ENCODE measurements at places on chromosomes 13 and 19.
A peak's percentile ranks its signal among the peaks of the same experiment; 100 is the strongest.

- no peak for DNase-seq
Observed at GRCh38 chr19:39524495-39524894, 8.2 kb downstream of the EID2B start.

DNA sequence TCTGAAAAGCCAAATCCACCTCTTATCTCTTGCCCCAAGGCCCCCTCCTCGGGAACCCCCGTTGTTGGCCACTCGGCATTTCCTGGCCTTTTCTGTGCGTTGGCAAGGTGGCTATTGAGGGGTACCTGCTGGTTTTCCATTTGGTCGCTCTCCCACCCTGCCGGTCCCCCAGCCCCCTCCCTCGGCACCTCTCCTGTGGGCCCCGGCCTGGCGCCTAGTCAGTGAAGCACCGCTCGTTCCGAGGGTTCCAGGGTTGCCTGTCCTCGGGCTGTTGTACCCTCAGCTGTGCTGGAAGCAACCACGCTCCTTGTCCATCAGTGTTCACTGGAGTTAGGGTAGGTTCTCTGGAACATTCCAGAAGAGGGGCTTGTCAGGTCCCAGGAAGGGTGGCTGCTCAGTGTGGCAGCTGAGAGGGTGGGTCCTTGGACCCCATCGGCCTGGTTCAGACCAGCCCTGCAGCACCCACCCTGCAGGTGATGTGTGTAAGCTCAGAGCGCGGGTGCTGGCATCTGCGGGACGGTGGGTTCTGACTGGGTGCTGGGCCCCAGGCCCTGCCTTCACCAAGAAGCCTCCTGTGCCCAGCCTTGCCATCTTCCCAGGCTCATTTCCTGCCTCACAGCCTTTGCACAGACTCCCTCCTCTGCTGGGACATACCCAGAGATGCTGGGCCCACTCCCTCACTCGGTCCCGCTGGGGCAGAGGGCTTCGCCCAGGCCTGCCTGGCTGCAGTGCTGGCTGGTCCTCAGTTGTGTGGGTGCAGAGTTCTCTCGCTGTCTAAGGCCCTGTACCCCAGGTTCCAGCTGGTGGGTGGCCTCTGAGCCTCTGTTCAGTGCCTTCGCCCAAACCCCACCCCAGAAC lies 21.3 kb downstream of the NKPD1 start:
- DNase-seq = no peak

GRCh38 chr13:67075239-67075638 lies 154.9 kb downstream of the PCDH9 start:
- DNase-seq = no peak

- no peak for DNase-seq
Observed at GRCh38 chr13:112695121-112695520, 5.3 kb downstream of the ATP11A start.

DNA sequence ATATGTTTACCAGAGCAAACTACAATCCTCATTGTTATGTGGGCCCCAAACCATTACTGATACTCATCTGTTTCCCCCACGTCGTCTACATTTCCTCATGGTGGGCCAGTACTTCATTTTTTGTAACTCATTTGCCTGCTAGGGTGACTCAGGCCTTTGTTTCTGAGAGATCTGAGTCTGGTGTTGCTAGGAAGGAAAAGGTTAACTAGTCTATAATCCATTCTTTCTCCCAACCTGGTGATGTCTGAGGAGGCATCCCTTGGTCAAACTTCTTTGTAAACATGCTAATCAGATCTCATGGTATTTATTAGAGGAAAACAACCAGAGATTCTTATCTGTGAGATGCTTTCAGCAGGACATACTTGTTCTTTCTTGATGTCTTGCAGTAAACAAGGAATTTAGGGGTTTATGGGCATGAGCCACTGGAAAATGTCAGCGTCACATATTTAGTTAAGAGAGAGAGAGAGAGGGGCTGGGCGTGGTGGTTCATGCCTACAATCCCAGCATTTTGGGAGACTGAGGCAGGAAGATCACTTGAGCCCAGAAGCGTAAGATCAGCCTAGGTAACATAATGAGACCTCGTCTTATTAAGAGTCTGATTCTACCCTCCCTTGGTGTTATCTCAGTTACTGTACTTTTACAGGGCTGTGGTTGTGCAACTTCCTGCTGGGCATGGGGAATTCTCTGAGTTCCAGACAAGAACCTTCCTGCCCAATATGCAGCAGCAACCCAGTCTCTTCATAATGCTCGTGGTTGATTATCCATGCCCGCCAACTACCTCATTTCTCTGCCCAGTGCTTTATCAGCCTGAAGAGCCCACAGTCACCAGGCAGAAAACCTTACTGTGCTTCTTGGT lies 9.7 kb upstream of the DPRX start:
- DNase-seq = no peak

GRCh38 chr13:74070513-74070912 lies 63.7 kb downstream of the KLF12 start:
- no peak for DNase-seq

GRCh38 chr19:2811735-2812413 lies 7.8 kb upstream of the ZNF554 start:
- DNase-seq = no peak

DNA sequence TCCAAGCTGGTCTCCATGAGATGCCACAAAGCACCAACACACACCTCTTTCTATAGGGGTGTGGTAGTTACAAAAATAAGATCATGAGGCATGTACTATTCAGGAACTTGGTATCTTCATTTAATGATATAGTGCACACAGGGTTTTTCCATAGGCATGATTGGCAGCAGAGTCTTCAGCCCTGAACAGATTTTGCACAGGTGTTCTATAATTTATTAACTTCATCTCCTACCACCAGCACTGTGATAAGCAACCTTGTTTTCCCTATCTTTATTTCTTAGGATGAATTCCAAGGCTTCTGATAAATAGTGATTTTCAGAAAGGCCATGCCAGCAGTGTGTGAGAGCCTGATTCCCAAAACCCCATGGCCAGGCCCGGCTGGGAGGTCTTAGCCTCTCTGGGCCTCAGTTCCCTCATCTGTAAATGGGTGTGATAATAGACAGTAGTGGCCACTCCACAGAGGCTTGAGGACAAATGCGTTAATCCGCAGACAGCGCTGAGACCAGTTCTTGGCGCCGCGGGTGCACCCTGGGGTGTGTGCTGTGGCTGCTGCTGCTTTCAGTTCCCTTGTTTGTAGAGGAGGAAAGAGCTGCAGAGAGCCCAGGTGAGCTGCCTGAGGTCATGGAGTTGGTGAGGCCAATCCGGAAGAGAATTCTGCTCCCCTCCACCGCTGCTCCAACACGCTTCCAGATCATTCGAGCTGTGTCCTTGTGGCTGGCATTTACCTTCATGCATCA lies 33.1 kb downstream of the DHRS12 start:
- no peak for DNase-seq

GRCh38 chr19:40663695-40664692 lies 26.5 kb downstream of the NUMBL start:
- peak; percentile 54 for DNase-seq

- DNase-seq = no peak
Observed at GRCh38 chr13:103961129-103961528, 894.9 kb upstream of the SLC10A2 start.

- no peak for DNase-seq
Observed at GRCh38 chr19:35099155-35099896, 16.3 kb upstream of the FXYD3 start.

- no peak for DNase-seq
Observed at GRCh38 chr13:28607187-28607955, 51.6 kb upstream of the POMP start.

DNA sequence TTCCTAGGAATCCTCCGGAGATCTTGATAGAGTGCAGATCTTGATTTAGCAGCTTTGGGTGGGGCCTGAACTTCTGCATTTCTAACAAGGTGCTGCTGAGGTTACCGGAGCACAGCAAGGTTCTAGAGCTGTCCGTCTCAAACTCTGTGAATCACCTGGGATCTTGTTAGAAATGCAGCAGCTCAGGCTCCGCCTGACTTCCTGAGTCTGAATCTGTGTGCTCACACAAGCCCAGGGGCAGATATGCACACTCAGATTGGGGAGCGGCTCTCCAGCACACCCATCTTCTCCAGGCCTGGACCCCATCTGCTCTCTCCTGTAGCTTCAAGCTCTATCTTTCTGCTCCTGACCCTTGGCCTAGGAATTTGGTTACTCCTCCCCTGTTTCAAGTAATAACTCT lies 3.5 kb upstream of the TEX26 start:
- no peak for DNase-seq

DNA sequence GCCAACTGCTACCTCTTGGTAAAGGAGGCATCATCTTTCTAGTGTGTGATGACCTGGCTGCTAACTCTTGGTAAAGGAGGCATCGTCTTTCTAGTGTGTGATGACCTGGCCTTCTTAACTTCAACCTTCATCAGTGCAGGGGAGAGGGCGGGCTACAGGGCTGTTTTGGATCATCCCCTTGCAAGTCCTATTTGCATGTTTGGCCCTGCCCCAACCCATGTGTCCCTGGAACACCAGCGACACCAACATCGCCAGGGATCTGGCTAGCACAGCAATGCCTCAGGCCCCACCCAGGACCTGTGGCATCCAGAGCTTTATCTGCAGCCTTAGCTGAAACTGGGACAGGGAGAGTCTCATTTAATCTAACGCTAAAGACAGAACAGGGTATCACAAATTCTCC lies 492.4 kb downstream of the MYO16 start:
- DNase-seq = no peak

GRCh38 chr19:52948025-52948770 lies 14.5 kb downstream of the ZNF816 start:
- no peak for DNase-seq

DNA sequence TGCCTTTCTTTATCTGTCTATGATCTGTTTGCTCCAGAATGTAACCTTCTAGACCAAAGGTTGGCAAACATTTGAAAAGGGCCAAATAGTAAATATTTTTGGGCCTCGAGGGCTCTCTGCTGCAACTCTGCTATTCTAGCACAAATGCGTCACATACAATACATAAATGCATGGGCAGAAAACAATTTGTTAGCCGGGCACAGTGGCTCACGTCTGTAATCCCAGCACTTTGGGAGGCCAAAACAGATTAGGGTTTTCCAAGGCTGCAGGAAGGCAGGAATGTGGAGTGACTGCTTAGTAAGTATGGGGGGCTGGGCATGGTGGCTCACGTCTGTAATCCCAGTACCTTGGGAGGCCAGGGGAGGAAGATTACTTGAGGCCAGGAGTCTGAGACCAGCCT lies 21.9 kb upstream of the EVI5L start:
- no peak for DNase-seq

DNA sequence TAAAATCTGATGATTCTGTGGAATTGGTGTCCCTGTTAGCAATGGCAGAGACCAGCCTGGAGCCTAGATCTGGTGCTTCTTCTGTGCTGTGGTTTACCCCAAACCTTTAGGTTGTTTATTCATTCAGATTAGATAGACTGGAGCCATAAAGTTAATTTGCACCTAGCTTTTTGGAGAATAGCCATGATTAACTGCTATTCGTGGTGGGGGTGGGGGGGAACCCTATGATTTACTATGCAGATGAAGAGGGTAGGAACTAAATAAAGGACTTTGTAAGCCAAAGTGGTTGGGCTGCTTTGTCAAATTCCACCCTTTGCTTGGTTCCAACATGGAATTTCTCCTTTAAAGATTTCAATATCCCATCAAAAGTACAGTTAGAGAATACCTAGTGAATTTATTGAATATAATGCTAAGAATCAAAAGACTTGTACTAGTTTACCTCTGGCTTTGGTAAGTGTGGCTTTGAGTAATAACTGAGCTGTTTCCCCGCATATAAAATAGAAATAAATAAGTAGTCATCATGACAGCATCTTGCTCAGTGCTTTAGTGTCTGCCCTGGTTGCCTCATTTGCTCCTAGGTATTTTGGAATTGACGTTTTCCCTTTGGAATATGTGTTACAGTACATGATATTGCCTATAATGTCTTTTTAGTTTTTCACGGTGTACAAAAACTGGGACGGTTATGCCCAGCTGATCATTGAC lies 27.6 kb downstream of the SKA3 start:
- DNase-seq = no peak
